Stimulated activated CD8-positive, alpha-beta memory T cell treated with anti-CD3 and anti-CD28 coated beads, Interleukin-7, amount 100 ng/mL, for 4 hours (primary cell): ENCODE measurements at places on chromosomes 5 and 9.
A peak's percentile ranks its signal among the peaks of the same experiment; 100 is the strongest.

DNA sequence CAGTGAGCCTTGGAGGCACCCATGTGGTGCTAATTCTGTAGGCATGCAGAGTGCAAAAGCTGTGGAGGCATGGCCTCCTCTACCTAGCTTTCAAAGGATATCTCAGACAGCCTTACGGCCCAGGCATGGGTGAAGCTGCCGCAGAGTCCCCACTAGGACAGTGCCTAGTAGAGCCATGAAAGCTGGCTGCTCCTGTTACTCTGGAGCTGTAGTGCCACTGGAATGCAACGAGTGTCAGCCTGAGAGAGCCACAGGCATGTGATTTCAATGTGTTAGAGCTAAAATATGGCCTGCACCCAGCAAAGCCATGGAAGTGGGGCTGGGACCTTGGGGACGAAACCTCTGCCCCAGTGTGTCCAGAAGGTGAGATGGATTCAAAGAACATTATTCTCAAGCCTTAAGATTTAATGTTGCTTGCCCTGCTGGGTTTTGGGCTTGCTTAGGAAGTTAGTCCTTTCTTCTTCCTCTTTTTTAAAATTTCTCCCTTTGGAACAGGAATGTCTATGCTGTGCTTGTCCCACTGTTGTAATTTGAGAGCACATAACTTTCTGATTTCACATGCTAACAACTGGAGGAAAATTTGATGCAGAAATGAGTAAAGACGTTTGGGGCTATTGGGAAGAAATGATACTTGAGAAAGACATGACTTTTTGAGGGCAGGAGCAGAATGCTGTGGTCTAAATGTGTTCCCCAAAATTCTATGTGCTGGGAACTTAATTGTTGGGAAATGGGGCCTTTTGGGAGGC, 298.4 kb downstream of the PSAT1 start:
- no peak for DNase-seq

DNA sequence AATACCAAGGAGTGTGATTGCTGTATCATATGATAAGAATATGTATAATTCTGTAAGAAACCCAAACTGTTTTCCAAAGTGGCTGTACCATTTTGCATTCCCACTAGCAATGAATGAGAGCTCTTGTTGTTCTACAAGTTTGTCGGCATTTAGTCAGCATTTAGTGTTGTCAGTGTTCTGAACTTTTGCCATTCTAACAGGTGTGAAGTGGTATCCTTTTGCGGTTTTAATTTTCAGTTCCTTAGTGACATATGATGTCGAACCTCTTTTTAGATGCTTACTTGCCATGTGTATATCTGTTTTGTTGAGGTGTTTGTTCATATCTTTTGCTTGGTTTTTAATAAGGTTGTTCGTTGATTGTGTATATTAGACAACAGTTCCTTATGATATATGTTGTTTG, 296.3 kb upstream of the IZUMO3 start:
- DNase-seq, result no peak

- DNase-seq, result no peak
Observed at GRCh38 chr5:149387982-149388381, 8.9 kb upstream of the IL17B start.

GRCh38 chr5:91291628-91292569, 91.2 kb downstream of the ARRDC3 start:
- DNase-seq, result no peak

DNA sequence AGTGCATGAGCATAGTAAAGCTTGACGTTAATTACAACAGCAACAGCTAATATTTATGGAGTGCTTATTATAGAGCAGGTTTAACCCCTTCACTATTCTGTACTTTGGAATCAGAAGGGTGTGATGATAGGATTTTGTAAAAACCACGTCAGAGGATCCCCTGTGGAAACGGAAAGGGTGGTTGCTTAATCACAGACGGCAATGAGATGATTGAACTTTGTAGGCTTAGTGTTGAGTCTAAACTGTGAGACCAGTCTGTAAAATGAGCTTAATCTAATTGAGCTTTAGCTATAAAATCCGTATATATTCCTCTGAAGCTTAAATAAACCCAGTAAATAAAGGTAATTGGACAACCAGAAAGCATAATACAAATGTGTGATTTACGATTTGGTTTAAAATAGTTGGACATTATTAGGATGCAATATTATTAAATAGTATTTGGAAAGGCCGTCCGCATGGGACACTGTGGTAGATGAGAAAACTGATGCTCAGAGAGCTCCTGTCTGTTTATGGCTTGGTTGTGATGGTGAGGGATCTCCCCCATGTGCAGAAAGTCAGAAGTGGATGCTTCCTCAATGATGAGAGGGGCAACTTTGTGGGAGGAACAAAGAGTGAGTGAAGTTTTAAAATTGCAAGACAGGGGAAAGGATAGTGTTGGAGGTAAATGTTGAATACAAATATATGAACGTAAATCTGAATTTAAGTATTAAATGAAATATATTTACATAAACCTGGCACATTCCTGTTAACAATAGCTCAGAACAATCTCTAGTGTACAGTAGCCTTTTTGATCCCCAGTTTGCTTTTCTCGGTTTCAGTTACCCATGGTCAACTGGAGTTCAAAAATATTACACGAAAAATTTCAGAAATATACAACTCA, 23.4 kb upstream of the SCGB3A2 start:
- DNase-seq, result no peak

DNA sequence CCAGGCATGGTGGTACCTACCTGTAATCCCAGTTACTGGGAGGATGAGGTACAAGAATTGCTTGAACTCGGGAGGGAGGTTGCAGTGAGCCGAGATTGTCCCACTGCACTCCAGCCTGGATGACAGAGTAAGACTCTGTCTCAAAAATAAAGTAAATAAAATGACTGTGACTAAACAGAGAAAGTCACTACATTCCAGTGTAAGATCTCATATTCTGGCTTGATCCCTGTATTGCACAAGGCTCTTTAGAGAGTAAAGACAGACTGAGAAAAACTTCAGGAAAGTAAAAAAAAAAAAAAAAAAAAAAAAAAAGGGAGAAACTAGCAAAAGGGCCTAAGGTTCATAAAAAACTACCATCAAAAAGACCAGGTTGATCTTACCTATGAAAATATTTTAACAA, 106.6 kb upstream of the PJA2 start:
- DNase-seq, result no peak

DNA sequence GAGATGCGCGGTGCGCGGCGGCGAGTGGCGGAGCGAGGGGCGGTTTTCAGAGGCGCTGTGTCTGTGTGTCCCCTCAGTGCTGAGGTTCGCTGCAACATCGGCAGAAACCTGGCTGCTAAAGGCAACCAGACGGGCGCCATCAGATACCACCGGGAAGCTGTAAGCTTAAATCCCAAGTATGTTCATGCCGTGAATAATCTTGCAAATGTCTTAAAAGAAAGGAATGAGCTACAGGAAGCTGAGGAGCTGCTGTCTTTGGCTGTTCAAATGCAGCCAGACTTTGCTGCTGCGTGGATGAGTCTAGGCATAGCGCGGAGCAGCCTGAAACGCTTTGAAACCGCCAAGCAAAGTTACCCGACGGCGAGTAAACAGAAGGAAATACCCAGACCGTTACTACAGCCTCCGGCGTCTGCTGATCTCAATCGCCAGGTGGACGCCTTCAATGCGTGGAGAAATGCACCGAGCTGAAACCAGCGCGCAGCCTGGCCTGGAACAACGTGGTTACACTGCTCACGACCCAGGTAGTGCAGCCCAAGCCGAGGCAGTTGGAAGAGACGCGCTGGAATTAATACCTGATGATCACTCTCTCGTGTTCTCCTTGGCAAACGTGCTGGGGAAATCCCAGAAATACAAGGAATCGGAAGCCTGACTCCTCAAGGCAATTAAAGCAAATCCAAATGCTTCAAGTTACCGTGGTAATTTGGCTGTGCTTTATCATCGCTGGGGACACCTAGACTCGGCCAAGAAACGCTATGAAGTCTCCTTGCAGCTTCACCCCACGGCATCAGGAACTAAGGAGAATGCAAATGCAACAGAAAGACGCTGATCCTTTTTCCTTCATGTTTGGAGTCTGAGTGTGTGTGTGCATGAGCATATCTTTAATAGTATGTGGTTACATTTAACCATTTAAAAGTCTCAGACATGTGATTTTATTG, 15.9 kb downstream of the OR2V1 start:
- DNase-seq, result no peak

GRCh38 chr5:1054799-1055775, 46.5 kb downstream of the NKD2 start:
- no peak for DNase-seq

- DNase-seq, result no peak
Observed at GRCh38 chr9:33114746-33115145, 38.3 kb upstream of the SMU1 start.

DNA sequence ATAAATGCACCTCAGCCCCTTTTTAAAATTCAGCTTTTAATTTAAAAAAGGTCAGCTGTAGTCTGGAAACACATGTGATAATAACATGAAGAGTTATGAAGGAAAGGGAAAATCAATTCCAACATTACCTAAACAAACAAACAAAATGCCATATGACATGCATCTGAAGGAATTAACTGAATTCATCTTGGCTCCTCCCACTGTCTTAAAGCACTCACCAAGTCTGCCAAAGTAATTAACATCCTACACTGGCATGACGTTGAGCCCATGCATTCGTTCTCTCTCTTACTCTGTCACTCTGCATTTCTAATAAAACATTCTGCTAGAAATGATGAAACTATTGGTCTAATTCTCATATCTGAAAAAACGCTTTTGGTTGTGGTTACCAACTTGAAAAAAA, 37.7 kb downstream of the TSSK1B start:
- no peak for DNase-seq

- no peak for DNase-seq
Observed at GRCh38 chr5:133700251-133700650, 87.9 kb upstream of the FSTL4 start.

DNA sequence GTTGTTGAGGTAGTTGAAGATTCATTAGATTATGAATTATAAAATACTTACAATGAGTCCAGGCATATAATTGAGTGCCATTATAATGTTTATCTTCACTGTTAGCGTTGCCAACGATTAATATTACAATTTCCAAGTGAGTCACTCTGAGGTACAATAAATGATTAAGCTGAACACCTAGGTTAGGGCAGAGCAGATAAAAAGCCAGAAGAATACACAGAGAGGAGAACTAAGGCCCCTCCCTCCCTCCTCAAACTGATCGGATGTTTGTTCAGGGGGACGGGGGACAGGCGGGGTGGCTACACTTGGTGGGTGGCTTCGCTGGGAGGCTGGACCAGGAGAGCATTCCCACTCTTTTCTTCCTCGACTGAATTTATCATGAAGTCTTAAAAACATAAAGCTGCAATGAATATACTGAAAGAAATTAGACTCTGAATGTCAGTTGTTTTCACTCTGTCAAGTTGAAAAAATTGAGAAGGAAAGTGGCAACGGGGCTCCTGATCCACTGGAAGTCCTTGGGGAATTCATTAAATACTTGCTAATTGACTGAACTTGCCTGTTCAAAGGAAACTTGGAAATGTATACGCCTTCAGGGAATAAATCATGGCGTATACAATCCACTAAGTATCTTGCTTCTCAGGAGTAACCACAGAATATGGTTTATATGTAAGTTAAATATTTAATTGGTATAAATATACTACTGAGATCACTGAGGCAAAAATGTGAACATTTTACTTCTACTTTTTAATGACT, 198.1 kb downstream of the TSSK1B start:
- DNase-seq, result no peak

DNA sequence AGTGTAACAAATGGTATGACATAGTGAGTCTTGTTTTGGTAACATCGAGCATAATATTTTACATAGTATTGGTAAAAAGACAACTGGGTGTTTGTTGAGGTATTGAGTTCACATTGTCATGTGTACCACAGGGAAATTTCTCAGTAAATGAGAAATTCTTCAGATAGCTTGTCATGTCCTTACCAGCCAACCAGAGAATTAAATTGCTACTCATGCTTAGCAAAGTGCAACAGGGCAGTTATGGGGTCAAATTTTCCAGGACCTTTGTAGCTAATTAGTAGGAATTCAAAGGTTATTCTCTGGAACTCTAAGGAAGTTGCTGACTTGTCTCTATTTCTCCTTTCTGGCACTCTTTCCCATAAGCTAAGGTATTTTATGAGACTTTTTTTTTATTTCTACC, 595.7 kb downstream of the EFNA5 start:
- no peak for DNase-seq

DNA sequence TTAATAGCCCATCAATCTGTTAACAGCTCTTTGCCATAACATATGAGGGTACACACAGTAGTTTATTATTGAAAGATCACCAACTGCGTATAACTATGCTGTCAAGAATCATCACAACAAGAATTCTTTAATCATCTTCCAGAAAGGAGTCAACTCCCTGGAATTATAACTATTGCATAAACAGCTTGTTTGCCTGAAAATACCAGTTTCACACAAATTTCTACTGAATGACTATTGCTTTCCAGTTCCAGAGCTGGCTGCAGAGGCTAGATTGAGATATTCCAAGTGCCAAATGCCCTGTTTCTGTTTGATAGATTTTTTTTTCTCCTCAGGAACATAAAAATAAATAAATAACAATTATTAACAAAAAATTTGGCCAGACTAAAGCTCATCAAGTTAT, 444.7 kb downstream of the TLE1 start:
- no peak for DNase-seq

DNA sequence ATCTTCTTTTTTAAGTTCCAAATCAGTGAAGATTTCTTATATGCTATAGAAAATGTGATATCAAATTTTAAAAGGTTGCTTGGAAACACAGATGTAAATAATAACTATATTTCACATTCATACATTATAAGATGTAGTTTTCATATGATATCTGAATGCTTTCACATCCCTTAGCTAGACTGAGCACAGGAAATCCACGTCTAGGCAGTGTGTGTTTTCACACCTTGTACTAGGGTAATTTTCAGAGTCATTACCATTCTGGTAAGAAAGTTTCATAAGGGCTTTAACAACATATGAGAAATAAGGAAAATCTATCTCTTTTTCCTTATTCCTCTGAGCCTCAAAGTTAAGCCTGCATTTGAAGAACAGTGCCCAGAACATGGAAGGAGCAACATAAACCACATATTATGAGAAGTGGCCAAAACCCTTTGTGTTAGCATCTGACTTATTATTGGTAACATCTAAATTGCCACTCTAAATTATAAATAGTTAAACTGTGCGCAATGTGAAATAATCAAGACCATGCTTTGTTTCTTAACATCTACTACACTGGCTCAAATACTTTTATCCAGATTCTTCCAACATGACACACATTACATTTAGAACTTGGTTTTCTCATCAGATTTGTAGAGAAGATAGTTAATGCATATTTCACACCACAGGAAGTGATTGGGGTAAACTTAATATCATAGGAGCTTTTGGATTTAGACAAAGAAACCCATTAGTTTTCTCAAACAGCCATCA, 113.3 kb downstream of the PPP2R2B start:
- DNase-seq, result no peak

- no peak for DNase-seq
Observed at GRCh38 chr5:65014769-65015168, 246.0 kb downstream of the CWC27 start.

- DNase-seq, result no peak
Observed at GRCh38 chr5:22567983-22568382, 285.2 kb downstream of the CDH12 start.

- no peak for DNase-seq
Observed at GRCh38 chr5:3300726-3301125, 294.9 kb upstream of the IRX1 start.

- no peak for DNase-seq
Observed at GRCh38 chr5:141940695-141941271, 17.1 kb downstream of the DELE1 start.

- DNase-seq, result no peak
Observed at GRCh38 chr5:148556835-148557234, 97.5 kb downstream of the HTR4 start.

GRCh38 chr9:18036422-18037187, 437.3 kb upstream of the ADAMTSL1 start:
- DNase-seq, result no peak

- peak; percentile 3 for DNase-seq
Observed at GRCh38 chr5:37111426-37112382, 137.5 kb downstream of the CPLANE1 start.
